ENCODE measurements at places on chromosomes 16 and 17.

DNA sequence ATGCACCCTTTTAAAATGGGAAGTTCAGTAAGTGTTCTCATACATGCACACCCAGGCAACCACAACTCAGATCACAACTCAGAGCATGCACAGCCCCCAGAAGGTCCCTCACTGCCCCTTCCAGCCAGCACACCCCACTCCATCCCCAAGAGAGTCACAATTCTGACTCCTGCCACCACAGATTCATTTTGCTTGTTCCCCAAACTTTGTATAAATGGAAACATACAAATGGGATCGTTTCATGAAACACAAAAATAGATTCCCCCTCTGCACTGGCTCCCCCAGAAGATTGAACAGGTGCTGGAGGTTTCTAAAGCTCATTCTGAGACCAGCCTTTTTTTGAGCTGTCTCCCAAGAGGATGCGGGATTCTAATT is 3.3 kb upstream of the TNFRSF13B start:
- no peak for DNase-seq

GRCh38 chr17:16872351-16873173 is 99.4 kb downstream of the TNFRSF13B start:
- DNase-seq, result no peak

- DNase-seq, result no peak
Measured at GRCh38 chr16:35797811-35798210, 2338.4 kb downstream of the TP53TG3F start.

DNA sequence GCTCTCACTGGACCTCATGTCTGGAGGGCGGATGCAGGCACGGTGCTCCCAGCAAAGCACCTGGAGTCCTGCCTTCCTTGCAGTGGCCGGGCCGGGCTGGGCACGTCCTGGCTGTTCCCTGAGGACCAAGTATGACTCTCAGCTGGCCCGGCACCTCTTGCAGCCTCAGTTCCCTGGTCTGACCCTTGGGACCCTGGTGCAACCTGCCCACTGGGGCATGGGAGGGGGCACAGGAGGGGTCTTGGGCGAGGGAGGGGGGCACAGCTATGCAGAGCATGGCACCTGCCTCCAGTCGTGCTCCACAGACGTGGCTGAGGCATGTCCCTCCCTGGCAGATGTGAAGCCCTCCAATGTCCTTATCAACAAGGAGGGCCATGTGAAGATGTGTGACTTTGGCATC is 19.6 kb downstream of the MAP2K3 start:
- no peak for DNase-seq

- DNase-seq, result no peak
Measured at GRCh38 chr17:60888812-60889709, 211.4 kb downstream of the BCAS3 start.

GRCh38 chr17:82895087-82895486 is 55.3 kb upstream of the ZNF750 start:
- DNase-seq, result no peak

DNA sequence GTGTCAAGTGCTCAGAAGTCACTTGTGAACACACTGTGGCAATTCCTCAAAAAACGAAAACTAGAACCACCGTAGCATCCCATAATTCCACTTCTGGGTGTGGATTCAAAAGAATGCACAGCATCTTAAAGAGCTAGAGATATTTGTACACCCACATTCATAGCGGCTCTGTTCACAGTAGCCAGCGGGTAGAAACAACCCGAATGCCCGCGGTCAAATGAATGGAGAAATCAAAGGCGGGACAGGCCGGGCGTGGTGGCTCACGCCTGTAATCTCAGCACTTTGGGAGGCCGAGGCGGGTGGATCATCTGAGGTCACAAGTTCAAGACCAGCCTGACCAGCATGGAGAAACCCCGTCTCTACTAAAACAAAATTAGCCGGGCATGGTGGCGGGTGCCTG is 337.5 kb downstream of the SEC14L1 start:
- DNase-seq, result no peak

- no peak for DNase-seq
Measured at GRCh38 chr17:74150428-74151025, 53.0 kb upstream of the RPL38 start.

- no peak for DNase-seq
Measured at GRCh38 chr16:76371441-76371840, 94.2 kb downstream of the CNTNAP4 start.

DNA sequence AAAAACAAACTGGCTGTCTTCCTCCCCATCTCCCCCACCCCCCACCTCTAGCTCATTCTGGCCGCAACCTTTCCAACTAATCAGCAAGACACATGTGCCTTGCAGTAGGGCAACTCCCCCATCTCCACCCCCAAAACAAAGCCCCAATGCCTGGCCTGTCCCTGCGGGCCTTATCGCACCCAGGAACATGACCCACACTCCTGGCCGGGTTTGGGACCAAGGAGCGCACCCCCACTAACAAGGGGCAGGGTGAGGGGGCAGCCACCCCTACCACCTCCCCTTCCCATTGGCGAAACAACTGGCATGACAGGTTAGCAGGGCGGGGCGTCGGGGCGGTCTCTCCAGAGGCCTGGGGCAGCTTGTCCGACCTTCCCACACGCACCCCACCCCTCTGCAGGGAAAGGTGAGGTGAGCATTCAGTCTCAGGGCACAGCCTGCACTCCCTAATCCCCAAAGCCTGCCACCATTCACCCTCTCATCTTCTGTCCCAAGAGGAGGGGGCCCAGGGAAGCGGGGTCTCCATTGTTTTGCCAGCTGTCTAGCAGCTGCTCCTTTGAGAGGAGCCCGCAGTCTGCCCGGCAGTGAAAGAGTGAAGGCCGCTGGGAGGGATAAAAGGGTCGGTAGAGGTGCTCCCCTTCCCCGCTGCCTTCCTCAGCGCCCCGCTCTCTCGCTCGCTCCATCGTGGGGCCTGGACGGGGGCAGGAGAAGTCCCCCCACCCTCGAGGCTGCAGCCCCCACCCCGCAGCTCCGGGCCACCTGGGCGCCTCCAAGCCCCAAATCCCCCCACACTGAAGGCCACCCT is 765 bp downstream of the MYO18A start:
- no peak for DNase-seq

Data from fibroblast of upper back skin (primary cell).